Natural killer cell (primary cell): ENCODE measurements at places on chromosomes 12 and 14. TPM values are rescaled to one million over a fixed set of nuclear protein-coding genes. Genes with fewer than 3 reads are reported as not detected.

The MDM1 gene
- total RNA-seq, result 26.5 TPM

The MYO1H gene
- total RNA-seq, result not detected

DNA sequence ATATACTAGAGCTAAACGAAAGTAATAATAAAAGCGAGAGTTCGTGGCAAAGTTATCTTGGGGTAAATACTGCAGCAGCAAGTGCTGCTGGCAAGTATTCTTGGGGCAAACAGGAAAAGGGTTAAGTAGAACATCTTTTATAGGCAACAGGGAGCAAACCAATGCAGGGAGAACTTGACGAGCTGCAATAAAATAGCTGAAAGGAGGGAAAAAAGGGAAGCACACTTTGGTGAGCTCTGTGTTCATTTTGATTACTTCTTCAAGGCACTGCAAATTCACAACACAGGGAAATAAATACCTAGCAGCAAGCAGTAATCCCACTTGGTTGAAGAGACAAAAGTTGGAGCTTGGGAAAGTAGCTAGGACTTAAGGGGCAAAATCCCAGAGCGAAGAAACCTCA, 42.3 kb upstream of the TTC7B start:
- no peaks in the 10 kb centered on the region for H3K36me3 ChIP-seq
- no peak overlapping the region for H3K4me3 ChIP-seq
- H3K4me1 ChIP-seq, result no peaks in the 10 kb centered on the region
- H3K27ac ChIP-seq, result no peak overlapping the region
- H3K27me3 ChIP-seq, result no peaks in the 10 kb centered on the region

GRCh38 chr12:131003716-131004045, 50.0 kb downstream of the ADGRD1 start:
- no peak overlapping the region for H3K27ac ChIP-seq
- no peaks in the 10 kb centered on the region for H3K36me3 ChIP-seq
- DNase-seq, result no peak

DNA sequence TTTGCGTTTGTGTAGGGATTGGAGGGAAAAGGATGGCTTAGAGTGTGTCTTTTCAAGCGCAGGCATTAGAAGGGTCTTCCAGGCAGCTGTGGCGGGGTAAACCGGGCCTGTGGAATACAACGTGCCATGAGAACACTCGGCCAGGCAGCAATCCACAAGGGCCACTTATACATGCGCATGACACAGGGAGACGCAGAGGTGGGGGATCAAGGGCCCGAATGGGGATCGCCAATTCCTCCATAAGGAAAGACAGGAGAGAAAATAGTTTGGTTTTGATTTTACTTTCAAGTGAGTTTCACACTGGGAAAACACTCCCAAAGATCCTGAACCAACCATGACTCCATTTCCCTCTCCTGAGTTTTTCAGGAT, 71.6 kb downstream of the SPRING1 start:
- no peak for DNase-seq
- H3K4me1 ChIP-seq, result no peaks in the 10 kb centered on the region
- no peak overlapping the region for H3K4me3 ChIP-seq

DNA sequence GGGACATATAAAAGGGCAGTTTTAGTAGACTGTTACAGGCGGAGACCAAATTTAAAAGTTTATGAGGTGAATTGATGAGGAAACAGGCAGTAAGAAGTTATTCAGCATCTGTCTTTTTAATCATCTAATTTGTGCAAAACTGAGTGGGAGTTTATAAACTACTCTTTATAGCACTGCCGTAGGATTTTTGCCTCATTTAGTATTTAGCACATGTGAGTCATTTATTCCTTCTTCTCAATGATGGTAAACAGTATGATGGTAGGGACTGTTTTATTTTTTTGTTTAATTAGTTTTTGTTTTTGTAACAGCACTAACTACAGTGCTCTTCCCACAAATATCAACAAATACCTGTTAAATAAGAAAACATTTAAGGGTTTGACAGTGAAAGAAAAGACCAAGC, 20.6 kb downstream of the TOGARAM1 start:
- H3K4me3 ChIP-seq, result no peak overlapping the region
- H3K36me3 ChIP-seq, result no peaks in the 10 kb centered on the region
- no peak overlapping the region for H3K27ac ChIP-seq
- no peaks in the 10 kb centered on the region for H3K4me1 ChIP-seq

GRCh38 chr12:49502590-49502989, 36.2 kb upstream of the KCNH3 start:
- H3K27me3 ChIP-seq, result no peaks in the 10 kb centered on the region
- no peaks in the 10 kb centered on the region for H3K4me1 ChIP-seq
- H3K4me3 ChIP-seq, result no peak overlapping the region
- H3K36me3 ChIP-seq, result peaks cover 2% of the 10 kb centered on the region
- no peak for DNase-seq
- no peak overlapping the region for H3K27ac ChIP-seq

DNA sequence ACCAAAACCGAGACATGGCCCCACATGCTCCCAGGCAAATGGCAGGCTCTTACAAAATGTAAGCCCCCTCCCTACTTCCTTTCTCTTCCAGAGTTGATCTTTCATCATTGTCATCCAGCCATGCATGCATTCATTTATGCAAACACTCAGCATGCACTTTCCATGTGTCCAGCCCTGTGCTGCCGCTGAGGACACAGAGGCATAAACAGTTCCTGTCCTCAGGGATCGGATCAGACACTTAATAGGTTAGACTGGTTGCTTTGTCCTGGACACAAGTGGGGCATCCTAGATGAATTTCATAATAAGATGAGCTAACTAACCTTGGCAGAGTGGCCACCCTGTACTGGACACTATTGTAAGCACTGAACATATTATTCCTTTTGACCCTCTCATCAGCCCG, 23.1 kb downstream of the PRIMA1 start:
- H3K36me3 ChIP-seq, result no peaks in the 10 kb centered on the region
- no peak for DNase-seq
- no peak overlapping the region for H3K27ac ChIP-seq
- no peaks in the 10 kb centered on the region for H3K27me3 ChIP-seq
- no peaks in the 10 kb centered on the region for H3K4me1 ChIP-seq

DNA sequence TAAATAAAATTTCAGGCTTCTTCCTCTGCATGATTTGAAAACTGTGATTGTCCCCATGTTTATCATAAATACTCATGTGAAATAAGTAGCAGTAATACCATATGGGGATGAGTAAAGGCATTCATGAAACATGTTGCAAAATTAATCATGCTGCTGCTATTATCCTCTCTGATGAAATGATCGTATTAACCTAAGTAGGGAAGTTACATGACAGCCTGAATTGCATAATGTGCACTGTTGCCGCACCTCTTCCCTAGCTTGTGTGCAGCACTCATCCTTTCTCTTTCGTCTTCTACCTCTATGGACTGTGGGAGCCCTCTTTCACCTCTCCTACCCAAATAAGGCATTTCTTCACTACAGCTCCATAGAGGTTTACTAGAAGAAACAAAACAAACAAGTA, 367.6 kb downstream of the SOX5 start:
- H3K27me3 ChIP-seq, result no peaks in the 10 kb centered on the region
- no peaks in the 10 kb centered on the region for H3K36me3 ChIP-seq
- no peak for DNase-seq
- no peaks in the 10 kb centered on the region for H3K4me1 ChIP-seq
- H3K27ac ChIP-seq, result no peak overlapping the region

- no peak overlapping the region for H3K4me3 ChIP-seq
- H3K27ac ChIP-seq, result no peak overlapping the region
- DNase-seq, result no peak
- peaks cover 21% of the 10 kb centered on the region for H3K4me1 ChIP-seq
- H3K27me3 ChIP-seq, result no peaks in the 10 kb centered on the region
- no peaks in the 10 kb centered on the region for H3K36me3 ChIP-seq
Observed at GRCh38 chr12:7638064-7638759, 27.5 kb downstream of the APOBEC1 start.

DNA sequence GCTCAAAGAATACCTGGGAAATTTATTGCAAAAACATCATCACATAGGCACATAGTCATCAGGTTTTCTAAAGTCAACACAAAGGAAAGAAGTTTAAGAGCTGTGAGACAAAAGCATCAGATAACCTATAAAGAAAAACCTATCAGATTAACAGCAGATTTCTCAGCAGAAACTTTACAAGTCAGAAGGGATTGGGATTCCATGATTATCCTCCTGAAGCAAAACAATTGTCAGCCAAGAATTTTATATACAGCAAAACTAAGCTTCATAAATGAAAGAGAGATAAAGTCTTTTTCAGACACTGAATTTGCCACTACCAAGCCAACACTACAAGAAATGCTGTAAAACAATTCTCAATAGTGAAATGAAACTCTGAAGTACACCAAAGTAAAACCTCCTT, 28.8 kb upstream of the LGR5 start:
- H3K27me3 ChIP-seq, result no peaks in the 10 kb centered on the region
- DNase-seq, result no peak
- no peak overlapping the region for H3K27ac ChIP-seq
- H3K4me3 ChIP-seq, result no peak overlapping the region
- H3K36me3 ChIP-seq, result no peaks in the 10 kb centered on the region
